ENCODE measurements at places on chromosomes 6 and 20.
A peak's percentile ranks its signal among the peaks of the same experiment; 100 is the strongest.

GRCh38 chr20:25237610-25238318 is 10.1 kb upstream of the PYGB start:
- no peak for DNase-seq

DNA sequence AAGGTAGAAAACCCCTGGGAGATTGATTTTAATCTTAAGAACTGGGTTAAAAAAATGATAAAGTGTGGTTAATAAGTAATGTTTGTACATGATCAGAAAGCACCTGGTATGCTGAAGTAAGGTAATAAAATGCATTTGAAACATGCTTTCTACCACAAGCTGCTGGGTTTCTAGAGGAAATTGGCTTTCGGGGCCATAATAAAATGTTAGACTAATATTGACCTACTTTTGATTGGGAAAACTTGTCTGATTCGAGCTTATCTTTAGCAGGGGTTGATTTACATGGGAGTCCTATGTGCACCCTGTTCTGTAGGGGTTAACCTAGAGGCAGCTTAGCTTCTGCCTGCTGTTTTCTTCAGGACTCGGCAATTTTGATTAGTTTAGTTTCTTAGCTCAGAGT is 50.5 kb downstream of the CRYBG1 start:
- DNase-seq: no peak

DNA sequence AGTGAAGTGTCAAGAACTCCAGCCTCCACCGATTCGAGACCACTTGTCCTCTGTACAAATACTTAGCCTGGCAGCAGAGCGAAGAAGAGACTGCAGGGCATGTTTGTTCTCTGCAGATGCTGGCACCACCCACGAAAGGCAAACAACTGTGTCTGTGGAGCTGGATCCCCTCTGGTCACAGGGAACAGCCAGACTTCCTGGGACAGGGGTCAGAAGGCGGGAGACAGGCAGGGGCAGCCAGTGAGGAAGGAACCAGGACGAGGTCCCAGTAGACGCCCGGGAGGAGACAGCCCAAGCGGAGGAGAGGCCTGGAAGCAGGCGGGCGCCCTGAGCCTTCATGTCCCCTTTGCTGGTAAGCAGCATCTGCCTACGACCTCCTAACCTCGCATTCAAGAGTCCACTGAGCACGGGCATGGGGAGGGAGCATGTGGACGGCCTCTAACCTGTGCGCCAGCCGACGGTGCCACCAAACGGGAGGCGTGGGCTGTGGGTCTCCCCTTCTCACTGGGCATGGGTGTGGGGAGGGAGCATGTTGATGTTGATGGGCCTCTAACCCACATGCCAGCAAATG is 265.5 kb downstream of the DLL1 start:
- peak; percentile 32 for DNase-seq

GRCh38 chr20:47146686-47147085 is 209.8 kb downstream of the ZMYND8 start:
- DNase-seq: no peak

DNA sequence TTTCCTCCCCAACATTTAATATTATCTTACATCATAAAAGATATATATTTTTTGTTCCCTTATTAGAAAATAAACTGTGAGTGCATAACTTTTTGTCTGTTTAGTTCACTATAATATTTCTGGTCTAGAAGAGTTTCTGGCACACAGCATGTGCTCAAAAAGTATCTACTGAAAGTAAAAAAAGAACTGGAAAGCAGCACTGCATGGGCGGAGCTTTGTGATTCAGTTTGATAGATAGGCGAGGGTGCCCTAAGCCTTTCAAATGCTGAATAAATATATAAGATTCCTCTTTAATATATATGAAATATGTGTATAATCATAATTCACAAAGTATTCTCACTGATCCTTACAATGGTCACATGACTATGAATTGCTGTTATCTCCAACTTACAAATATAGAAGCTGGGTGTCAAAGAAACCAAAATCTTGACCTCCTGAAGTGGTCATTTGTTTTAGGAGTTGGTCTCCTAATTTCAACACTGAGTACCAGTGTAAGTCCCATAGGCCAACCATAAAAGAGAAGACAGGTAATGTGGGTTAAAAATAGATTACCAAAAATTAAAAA is 50.8 kb downstream of the OR2B2 start:
- no peak for DNase-seq

DNA sequence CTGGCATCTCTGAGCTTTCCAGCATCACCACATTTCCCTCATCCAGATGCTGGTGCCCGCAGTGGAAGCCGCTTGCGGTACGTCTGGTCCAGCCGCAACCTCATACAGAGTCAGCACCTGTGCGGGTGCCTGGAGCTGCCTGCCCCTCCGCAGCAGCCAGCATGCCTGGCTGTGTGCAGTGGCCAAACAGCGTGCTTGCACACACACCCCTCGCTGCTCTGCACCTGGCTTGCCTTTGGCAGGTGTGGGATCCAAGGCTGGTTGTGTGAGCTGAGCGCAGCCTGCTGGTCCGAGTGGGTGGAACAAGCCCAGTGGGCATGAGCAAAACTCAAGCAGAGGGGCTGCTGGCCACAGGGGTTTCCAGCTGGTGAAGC is 3.1 kb upstream of the HINT3 start:
- peak; percentile 90 for DNase-seq

DNA sequence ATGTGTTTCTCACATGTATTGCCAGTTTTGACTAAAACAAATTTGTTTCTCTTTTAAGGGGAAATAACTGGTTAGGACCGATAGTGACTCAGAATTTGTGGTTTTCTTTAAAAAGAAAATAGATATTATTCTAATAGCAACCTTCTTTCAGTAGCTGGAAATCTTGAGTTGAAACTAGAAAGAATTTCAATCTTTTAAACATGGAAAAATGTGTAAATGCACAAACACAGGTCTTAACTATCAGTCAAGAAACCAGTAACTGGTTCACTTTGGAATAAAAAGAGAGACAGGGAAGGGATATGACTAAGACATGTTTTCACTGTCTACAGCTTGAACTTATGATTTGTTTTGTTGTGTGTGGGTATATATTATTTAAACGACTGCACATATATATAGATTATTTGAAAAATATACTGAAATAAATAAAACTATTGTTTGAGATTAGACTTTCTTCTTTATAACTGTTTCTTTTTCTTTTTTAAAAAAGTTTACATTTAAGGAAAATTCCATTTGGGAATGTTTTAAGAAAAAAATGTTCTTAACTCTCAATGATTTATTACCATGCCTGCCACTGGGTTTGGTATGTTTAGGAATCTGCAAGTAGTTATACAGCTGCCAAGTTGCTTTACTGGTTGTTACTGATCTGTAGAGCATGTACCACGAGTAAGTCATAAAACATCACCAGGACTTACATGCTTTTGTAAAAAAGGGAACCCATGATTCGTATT is 753.3 kb upstream of the MARCKS start:
- DNase-seq: no peak

DNA sequence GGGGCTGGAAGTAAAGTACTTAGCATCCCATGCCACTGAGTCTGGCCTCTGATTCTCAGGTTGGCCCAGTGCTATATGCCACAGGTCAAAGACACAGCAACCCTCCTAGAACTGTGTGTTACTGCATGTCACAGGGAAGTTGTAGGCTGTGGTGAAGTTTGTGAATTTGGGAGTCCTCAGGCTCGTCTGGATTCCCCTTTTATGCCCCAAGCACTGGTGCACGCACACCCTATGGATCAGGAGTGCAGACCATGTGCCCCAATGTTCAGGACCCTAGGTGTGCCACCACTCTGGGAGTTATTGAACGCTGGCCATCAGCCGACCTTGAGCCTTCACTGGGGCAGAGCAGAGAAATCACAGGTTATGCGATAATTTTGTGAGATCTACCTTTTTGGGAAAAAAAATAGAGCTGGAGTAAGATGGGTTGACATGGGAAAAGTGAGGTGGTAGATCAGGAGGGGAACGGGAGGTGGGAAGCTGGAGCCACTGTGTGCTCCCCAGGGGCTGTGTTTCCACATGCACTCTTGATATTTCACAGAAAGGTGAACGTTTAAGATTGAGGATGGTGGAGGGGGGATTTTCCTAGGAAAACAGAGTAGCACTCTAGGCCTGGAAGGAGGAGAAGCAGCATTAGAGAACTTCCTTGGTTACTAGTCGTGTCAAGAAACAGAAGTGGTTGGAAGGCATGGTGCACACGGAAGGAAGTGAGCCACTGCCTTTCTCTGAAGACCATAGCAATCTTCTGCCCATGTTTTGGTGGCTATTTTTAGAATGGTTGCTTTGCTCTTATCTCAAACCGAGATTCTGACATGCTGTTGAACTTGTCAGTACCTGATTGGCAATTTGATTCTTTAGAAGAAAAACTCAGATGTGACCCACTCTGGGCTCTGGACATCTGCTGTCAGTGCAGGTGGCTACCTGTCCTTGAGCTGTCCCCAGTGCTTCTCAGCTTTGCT is 44.1 kb downstream of the DUSP22 start:
- no peak for DNase-seq
